Germinal center (tissue), 1 donor: ENCODE measurements at places on chromosomes 4 and X.

GRCh38 chr4:113383111-113383785 lies 333.8 kb downstream of the ANK2 start:
- no peak for DNase-seq

DNA sequence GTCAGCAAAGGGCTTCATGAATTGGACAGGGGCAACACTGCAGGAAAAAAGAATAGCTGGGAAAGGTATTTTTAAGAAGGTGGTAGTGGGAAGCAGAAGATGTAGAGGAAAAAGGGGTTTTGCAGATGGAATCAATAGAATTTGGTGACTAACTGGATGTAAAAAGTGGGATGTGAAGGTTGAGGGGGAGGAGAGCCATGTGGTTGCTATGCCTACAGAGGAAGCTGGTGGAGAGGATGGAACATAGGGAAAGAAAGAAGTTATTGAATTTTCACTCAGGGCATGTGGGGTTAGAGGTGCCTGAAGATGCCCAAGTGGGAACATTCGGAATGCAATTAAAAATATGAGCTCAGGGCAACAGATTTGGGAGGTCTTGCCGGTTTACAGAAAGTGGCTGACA lies 33.0 kb downstream of the REELD1 start:
- no peak for DNase-seq

DNA sequence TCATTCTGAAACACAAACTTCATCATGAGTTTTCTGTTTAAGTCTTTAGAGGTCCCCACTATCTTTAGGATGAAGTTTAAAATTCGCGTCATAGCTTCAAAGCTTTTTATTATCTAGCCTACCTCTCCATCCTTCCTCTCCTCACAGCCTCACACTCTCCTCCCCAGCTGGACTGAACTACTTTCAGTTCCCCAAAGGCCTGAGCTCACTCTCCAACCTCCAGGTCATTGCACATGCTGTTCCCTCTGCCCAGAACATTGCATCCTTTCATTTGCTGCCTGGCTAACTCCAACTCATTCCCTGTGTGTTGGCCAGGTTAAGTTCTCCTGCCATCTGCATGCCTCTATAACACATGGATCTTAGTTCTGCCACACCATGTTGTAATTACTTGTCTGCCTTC lies 2.9 kb upstream of the OTUD5 start:
- DNase-seq: no peak

DNA sequence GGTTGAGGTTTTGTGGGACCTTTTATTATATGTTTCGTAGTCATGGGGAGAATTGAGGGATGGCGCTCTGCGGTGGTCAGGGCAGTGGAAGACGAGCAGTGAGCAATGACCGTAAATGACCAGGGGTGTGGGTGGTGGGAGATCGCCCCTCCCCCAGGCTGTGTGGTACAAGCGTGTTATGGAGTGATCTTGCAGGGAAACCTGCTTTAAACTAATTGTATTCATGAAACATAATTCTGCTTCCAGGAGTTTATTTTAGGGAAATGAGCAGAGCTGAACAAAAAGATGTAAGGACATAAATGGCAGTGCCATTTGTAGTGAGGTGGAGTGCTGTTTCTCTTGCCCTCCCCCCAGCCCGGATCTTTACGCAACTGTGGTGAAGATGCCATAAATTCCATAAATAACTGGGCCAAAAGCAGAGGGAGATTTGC lies 20.2 kb downstream of the GYG2 start:
- DNase-seq: no peak

DNA sequence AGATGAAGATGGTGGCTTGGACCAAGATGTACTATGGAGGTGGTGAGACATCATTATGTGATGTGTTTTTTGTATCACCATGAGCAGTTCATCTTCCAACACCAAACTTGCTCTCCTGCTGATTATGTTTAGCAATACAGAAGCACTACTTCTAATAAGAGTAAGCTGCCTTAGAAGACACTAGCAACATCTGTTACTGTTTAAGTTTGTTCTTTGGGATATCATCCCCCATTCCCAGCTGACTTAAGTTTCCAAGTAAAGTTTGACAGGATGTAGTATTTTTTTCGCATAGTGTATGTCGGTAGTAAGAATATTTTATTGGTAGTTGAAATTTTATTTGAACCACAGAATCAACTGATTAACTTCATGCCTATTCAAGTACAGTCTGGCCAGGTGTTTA lies 123.5 kb upstream of the BMPR1B start:
- DNase-seq: no peak

DNA sequence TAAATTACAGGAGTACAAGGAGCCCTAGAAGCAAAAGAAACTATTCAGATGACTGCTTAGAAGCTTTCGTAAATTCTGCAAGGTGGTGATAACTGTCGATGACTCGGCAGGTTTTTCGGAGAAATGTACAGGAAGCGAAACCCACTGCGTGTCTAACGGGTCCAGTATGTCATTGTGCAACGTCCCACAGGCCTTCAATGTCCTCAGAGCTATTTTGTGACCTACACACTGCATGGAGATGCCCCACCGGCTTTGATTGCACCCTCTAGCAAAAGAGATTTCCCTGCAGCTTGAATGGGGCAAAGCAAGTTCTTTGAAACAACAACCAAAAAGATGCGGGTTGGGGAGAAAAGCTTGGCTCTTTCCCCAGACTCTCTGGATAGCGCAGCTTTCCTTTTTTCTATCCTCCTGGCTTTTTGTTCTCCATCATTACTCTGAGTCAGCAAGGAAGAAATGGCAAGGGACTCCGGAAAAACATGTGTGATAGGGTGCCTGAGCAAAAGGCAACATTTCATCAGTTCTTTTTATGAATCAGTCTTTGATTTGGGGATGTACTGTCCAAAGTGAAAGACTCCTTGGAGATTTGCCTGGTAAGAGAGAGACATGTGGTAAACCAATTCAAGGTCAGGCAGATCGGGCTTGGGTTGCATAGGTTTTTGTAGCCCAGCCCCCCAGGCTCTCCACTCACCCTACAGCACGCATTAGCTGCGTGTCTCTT lies 112.0 kb upstream of the TBL1X start:
- DNase-seq: peak; percentile 13

DNA sequence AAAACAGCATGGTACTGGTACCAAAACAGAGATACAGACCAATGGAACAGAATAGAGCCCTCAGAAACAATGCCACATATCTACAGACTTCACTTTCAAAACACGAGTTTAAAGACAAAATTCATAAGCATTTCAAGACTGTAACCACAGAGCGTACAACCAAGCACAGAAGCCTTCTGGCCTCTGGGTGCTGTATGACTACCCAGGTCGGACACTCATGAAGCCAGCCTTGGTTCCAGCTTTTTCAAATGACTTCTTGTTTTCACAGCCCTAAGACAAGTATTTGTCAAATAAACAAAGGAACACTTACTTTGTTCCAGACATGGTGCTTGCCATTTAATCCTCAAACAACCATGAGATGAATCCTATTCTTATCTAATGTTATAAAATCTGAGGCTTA lies 536.1 kb upstream of the NR3C2 start:
- DNase-seq: no peak

DNA sequence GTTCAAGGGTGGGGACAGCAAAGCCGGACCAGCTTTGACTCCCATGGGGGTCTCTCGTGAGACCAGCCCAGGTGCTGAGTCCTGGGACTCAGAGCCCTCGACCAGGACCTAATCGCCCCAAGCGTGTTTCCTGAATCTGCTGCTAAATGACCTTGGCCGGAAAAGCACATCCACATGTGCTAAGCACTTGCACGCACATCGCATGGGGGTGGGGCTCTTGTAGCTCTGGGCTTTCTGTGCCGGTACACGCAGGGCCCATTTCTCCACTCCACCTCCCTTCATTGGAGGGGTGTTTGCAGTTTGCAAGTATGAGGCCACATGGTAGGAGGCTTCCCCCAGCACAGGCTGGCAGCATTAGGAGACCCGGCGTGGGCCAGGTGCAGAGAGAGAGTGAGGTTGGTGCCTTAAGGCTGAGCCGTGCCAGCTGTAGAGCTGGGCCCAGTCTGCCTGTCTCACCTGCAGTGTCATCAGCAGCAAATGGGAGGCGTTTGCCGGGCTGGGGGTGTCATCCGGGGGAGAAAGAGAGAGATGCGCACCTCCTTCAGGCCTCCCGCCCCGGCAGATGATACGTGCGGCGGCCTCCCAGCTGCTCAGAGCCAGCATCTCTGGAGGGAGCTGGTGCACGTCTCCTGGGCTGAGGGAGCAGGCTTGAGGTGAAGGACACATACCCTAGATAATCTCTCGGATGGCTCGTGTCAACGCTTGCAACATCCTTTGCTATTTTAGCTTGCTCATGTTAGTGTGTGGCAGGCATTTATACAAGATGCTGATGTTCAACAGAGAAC lies 45.2 kb upstream of the CLCN4 start:
- peak; percentile 63 for DNase-seq

DNA sequence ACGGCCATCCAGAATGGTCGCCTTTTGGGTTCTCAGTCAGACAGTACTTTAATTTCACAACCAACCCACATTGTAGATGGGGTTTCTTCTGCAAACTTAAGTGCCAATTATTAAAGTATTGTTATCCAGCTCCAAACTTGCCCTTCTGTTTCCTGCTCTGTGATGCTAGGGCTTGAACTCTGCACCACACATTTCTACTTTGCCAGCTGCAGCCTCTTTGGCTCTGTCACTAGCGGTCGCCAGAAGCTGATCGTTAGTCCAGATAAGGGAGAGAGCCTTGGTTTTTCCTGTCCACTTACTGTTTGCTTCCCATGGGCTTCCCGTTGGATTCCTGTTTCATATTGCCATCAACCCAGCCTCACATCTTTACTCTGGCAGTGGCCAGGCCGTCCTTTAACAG lies 196.6 kb downstream of the ASB9 start:
- DNase-seq: no peak

GRCh38 chrX:102958794-102959193 lies 21.7 kb downstream of the RAB40AL start:
- DNase-seq: no peak

- no peak for DNase-seq
Observed at GRCh38 chr4:109298279-109299010, 4.0 kb downstream of the COL25A1 start.

DNA sequence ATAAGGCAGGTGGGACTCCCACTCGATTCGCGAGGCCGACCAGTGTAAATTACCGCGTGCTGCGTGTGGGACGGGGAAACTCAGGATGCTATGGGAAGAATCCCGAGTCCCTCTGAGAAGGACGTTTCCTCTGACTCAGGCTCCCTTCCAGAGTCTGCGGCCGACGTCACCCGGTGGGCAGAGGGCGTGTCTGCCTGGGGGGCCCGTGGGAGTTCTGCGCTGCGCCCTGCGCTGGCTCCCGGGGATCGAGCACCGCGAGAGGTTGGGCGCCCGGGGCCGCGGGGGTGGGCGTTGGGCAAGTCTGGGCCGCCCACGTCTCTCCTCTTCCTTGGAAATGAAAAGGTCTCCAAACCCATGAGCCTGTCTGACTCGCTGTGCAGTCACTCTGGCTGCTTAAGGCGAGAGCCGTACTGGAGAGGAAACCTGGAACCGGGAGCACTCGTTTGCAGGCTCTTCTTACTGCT lies 568 bp downstream of the NIPAL1 start:
- DNase-seq: peak; percentile 37

DNA sequence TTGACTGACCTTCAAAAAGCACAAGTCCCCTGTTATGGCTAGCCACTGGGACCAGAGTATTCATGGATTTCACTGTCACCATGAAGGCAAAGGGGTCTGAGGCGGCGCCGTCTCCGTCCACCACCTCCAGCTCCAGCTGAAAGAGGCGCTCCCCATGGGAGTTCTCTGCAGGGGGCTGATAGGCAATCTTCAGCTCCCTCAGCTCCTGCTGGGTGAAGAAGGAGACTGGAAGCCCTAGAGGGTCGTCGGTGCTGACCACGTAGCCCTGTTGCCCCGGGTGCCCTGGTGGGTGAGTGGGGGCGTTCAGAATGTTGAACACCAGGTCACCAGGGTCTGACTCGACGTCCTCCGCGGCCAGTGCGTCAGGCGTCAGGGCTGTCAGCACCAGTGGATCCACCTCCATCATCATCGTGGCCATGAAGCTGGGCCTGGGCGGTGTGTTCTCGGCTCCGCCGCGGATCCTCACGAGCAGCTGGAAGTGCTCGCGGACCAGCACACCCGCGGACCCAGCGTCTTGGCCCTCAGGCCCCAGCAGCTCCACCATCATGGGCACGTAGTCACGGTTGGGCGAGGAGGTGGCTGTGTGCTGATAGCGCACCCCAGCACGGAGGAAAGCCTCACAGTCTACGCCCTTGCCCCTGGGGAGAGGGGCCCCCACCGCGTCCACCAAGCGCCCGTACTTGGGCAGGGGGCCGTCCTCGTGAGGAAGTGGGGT lies 987 bp downstream of the FREM3 start:
- no peak for DNase-seq

DNA sequence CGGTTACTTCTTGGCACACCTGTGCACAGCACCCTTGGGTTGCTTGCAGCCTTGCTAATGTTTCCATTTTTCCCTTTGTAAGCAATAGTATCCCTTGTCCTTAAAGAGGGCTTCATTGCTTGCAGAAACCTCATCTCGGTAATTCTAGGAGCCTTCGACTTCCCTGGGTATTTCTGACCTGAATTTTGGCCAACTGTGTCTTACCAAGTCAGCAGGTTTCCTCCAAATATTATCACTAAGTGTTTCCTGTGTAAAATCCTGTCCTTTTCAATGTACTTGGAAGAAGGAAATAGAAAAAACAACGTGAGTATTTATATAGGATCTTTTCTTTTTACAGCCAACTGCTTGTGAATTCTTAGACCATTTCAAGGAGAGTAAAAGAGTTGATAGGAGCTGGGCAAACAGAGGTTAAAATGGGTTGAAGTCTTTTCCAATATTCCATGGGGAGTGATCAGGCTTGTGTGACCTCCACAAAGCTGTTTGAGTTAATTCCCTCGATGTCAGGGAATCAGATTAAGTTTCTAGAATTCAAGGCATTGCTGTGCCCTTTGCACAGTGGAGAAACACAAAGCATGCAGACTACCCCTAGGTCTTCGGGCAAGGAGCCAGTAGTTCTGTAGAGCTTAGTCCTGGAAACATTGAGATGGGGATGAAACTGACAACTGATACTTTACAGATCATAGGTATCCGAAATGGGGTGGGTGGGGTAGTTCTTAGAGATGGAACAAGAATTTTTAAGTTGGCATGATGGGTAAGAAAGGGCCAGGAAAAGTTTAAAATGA lies 209.9 kb downstream of the CPE start:
- DNase-seq: no peak

GRCh38 chr4:37241647-37242046 lies 2.9 kb upstream of the NWD2 start:
- DNase-seq: no peak

DNA sequence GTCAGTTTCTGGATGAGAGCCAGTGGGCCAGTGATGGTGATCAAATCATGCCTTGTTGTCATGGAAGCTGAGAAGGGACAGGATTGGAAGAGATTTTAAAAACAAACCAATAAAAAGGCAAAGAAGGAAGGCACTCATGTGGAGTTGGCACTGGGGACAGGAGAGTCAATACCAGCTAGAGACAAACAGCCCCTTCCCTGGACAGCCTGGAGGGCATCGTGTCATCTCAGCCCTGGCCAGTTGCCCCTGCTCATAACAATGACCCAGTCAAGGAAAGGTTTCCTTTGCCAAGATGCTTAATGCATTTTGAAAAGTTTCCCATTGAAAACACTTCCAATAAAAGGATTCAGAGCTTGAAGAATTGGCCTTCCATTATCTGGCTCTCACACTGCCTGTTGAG lies 55.5 kb downstream of the SCML1 start:
- DNase-seq: no peak

GRCh38 chrX:87489071-87489470 lies 28.5 kb upstream of the KLHL4 start:
- DNase-seq: no peak
